ENCODE measurements at places on chromosomes 7 and 10. TPM values are rescaled to one million over a fixed set of nuclear protein-coding genes. Genes with fewer than 3 reads are reported as not detected.

OR9A2 gene
- total RNA-seq = not detected

DNA sequence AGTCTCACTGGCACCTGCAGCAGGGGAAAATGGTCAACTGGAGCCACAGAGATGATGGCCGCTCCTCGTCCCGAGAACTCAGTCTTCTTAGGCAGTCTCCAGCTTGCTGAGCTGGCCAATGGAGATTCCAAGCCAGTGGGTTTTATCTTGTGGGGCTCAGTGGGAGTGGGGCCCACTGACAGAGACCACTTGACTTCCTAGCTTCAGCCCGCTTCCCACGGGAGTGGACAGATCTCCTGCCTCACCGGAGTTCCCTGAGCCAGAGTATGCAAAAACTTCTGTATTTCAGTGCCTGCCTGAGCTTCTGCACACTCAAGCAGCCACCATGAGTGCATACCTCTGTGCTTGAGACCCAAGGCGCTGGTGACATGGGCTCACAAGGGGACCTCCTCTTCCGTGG is 105.8 kb downstream of the ZWINT start:
- no peaks in the 10 kb centered on the region for H3K27me3 ChIP-seq
- no peaks in the 10 kb centered on the region for H3K4me1 ChIP-seq
- H3K36me3 ChIP-seq = no peaks in the 10 kb centered on the region
- DNase-seq = no peak

DNA sequence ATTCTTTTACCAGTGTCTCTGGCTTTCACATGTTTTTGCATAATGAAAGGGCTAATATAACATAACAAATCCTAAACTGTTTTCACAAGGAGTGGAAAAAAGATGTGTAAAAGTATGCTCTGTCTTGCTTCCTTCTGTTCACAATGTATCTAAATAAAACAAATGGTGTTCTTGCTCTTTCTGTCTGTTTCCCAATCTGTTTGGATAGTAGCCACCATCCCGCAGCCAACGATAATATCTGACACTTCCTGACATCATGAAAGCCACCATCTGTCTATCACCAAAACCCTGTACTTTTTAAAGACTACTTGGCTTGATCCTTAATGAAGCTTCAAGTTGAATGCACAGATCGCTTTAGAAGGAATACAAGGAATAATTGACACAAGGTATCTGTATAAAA is 246.2 kb downstream of the ETV1 start:
- no peaks in the 10 kb centered on the region for H3K36me3 ChIP-seq
- no peak overlapping the region for H3K4me3 ChIP-seq
- no peak overlapping the region for H3K27ac ChIP-seq
- no peaks in the 10 kb centered on the region for H3K4me1 ChIP-seq
- H3K27me3 ChIP-seq = no peaks in the 10 kb centered on the region

DNA sequence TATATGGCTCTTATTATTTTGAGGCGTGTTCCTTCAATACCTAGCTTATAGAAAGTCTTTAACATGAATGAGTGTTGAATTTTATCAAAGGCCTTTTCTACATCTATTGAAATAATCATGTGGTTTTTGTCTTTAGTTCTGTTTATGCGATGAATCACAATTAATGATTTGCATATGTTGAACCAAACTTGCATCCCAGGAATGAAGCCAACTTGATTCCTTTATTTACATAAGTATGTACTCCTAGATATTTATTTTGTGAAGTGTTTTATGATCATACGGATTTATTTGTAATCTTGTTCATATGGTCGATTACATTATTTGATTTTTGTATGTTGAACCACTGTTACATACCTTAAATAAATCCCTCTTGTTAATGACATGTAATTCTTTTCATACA is 244.3 kb upstream of the KCND2 start:
- H3K27ac ChIP-seq = no peak overlapping the region
- DNase-seq = no peak
- H3K4me3 ChIP-seq = no peak overlapping the region
- no peaks in the 10 kb centered on the region for H3K27me3 ChIP-seq

DNA sequence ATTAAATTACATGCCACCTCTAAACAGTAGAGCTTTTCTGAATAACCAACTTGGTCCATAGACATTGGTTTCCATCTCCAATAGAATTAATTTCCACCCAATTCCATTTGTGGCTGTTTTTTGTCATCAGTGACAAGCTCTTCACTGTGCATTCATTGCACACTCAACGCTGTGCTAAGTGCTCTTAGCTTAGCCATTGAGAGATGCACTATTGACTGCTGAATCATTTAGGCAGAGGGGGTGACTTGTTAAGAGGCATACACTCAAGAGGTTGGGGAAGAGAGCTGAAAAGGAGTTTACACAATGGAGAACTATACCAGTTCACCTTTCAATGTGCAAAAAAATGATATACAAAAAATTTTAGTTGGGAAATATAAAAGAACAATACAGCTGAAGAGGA is 31.9 kb upstream of the CBLL1 start:
- no peak overlapping the region for H3K27ac ChIP-seq
- H3K27me3 ChIP-seq = no peaks in the 10 kb centered on the region
- no peak for DNase-seq
- H3K36me3 ChIP-seq = no peaks in the 10 kb centered on the region
- no peak overlapping the region for H3K4me3 ChIP-seq
- H3K4me1 ChIP-seq = no peaks in the 10 kb centered on the region
